ENCODE measurements at places on chromosomes 3 and 15.

- no peak for DNase-seq
Observed at GRCh38 chr3:189629803-189630455, 1.3 kb upstream of the TP63 start.

DNA sequence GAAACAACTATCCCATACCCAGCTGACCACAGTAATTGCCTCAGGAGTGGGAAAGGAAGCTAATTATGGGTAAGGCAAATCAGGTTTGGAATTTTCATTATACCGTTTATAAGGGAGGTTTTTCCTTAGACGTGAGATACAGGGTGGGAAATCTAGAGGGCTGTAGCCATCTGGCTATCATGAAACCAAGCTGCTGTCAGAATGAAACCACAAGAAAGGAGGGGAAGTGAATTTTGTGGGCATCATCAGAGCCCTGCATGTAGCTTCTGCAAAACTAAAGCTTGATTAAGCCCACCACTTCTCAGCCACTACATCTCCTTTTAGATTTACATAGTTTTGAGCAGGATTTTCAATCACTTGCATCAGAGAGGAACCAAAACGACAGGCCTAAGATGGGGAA, 893.5 kb downstream of the TUSC7 start:
- DNase-seq = no peak

DNA sequence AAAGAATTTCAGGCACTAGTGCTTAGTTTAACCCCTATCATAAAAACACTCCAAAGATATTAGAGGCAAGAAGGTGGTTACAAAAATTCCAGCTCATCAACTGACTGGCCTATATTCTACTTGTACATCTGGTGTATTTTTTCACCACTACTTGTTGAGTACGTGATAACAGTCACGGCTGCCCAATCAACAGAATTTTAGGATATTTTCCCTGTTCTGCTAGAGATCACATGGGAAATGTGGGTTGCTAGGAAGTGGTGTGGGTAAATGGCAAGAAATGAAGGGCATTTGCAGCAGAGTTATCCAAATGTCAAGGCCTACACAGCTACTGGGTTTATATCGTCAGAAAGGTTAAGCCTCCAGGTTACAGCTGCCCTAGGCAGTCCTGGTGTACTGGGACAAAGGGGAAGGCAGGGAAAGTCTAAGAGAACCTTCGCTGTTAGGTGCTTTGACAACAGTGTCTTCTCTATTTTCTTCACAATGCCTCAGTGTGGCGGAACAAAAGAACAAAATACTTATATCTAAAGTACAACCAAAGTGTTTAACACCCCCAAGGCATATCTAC, 81.9 kb downstream of the FMN1 start:
- no peak for DNase-seq

DNA sequence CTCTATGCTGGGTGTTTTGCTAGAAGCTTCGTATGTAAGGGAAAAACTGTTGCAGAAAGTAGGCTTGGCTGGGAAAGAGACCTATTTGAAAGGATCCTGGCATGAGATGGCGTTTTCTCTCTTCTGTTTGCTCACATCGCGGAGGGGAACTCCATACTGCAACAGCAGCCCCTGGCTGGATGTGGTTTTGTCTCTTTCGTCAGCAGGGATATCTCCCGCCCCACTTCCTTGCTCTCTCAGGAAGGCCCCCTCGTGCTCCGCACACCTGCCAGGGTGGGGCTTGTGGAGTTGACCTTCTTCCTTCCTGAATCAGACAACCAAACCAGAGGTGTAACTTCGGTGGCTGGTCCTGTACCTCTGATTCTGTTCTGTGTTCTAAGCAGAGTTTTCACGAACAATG, 26.4 kb upstream of the MYZAP start:
- DNase-seq = no peak

GRCh38 chr15:83285979-83286553, 1.6 kb upstream of the BNC1 start:
- DNase-seq = no peak

Data from NCI-H1930 (cell line).